ENCODE measurements at places on chromosomes 2 and 18.

DNA sequence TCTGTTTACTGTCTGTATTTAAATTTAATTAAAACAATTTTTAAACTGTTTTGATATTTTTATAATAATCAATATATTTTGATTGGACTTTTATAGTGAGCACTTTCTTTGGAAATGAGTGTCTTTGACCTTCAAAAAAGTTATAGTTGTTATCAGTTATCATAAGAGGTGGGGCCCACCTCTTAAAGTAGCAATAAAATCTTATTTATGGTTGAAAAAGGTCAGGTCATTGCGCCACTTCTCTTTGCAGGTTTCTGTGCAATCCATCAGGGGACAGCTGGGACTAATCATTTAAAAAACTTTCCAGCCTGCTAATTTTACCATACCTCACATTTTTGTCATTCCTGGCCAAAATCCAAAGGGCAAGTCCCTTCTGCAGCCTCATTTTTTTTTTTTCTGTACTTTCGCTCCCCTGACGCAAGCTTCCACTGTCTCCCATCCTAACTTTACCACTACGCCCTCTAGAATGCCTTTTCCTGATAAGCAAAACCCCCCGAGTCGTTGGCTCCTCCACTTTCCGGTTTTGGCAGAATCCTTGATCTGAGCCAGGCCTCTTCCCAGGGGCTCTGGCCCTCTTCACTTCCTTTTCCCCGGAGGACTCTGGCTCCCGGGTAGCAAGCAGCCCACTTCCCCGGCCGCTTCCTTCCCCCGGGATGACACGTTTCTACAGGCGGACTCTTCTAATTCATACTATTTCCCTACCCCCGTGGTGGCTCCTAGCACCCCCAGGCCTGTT, 1.1 kb upstream of the SEH1L start:
- peak; percentile 3 for DNase-seq

- DNase-seq: no peak
These were observed 26.9 kb downstream of the EFEMP1 start for GRCh38 chr2:55896633-55897032.

GRCh38 chr2:233686928-233687327, 5.2 kb downstream of the UGT1A7 start:
- no peak for DNase-seq

DNA sequence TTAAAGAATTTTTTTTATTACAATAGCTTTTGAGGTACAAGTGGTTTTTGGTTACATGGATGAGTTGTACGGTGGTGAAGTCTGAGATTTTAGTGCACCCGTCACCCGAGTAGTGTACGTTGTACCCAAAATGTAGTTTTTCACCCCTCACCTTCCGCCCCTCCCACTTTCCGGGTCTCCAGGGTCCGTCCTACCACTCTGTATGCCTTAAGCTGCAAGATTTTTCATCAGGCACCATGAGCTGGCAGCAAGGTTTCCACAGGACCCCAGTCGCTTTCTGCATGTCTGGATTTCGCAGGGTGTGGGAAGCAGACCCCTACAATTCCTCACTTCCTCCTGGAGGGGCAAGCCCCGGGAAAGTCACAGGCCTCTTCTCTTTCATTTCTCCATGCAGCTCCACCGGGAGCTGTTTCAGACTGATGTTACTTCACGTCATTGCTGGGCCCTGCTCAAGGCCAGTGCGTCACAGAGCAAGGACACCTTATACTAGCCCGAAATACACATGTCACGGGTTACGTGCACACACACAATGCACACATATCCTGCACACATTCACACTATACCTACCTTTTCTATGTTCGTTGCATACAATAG, 179.1 kb downstream of the ZFP36L2 start:
- DNase-seq: no peak

- no peak for DNase-seq
These were observed 291.4 kb upstream of the POU3F3 start for GRCh38 chr2:104562537-104562936.

- DNase-seq: no peak
These were observed 497.2 kb upstream of the PIK3C3 start for GRCh38 chr18:41457765-41458326.

DNA sequence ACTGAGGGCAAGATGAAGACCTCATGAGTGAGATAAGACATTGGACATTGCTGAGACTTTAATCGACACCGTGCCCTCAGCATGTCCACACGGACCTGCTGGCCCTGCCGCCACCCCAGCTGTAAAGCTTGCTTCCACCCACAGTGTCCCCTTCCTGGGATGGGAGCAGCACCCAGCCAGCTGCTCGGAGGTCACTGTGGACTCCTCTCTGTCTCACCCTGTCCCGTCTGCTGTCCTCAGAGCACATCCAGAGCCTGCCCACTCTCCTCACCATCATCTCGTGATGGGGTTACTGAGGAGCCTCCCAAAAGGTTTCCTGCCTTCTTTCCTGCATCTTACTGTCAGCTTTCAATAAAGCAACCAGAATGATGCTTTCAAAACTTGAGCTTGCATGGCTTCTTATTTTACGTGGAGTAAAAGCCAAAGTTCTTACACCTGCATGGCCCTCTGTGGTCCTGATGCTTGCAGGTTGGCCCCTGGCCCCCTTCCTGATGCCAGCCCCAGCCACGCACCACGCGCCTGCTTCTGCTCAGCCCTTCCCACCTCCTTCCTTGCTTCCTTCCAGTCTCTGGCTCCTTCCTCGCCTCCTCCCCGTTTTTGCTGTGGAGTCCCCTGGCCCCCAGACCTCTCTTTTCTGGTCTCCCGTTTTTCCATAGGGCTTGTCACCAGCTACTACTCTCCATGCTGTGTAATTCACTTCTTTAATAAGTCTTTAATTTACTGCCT, 67.0 kb downstream of the DGKD start:
- DNase-seq: no peak

DNA sequence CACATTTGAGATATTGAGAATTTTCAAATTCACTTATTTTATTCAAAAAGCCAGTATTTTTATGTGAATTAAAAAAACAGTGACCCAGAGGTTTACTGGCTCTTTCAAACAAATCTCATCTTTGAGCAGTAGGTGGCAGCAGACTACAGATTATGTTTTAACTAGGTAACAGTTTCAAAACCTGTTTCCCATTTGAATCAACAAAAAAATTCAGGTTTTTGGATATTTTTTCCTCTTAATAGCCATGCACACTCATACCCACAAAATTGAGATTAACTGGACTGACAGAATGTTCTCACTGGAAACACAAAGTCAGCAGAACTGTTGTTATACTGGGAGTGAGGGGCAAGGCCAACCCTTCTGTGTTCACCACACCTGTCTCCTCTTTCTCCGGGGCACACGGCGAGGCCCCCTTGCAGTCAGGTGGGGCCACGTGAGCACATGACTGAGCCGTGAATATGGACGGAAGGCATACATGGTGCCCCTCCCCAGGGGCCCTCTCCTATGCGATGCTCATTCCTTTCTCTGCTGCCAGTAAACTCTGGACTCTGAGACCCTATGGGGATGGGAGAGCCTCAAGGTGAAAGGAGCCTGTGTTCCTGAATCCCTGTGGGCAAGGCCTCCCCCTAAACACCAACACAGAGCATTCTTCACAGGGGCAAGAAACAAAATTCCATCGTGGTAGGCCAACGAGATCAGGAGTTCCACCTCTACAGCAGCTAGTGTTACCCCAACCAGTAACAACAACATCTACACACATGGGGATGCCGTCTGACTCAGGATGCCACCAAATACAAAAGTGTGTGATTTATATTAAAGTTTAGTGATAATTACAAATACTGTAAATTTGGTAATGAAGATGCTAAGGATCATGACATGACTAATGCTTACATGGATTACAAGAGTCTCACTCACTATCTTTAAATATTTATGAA, 80.4 kb downstream of the LPIN2 start:
- DNase-seq: no peak

DNA sequence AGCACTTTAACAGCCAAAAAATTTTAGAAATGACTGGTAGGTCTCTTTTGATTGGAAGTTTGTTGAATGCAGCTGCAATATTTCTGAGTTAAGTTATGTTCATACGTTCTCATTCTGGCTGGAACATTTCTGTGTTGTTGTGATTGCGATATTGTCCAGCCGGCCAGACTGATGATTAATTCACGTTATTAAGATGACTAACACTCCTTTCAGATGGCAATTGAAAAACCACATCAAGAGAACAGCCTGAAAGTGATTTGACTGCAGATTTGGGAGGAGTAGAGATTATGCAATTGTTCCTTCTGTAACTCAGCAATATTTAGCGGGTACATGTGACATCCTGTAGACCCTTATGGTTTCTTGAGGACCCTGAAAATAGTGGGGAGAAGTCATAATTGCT, 133.7 kb downstream of the FBXO15 start:
- no peak for DNase-seq

- no peak for DNase-seq
These were observed 6.9 kb downstream of the ABCG5 start for GRCh38 chr2:43831543-43832294.

DNA sequence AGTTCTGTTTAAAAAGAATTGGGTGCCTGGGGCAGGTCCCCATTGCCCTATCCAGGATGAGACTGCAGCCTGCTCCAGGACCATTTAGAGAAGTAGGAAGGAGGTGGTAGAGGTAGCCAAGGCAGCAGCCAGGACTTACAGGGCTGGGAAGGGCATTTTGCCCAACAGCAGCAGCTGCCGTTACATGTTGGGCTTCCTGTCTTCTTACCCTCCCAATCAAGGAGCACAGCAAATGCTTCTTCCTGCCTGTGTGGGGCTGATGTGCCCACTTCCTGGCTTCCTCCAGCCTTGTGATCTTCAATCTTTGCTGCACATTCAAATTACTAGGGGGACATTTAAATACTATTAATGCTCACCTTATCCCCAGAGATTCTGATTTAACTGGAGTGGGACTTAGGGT, 112.0 kb downstream of the QPCT start:
- DNase-seq: no peak

GRCh38 chr2:18930971-18931370, 341.6 kb upstream of the NT5C1B start:
- DNase-seq: no peak

- DNase-seq: no peak
These were observed 60.0 kb downstream of the RNF144A start for GRCh38 chr2:6977113-6977741.

DNA sequence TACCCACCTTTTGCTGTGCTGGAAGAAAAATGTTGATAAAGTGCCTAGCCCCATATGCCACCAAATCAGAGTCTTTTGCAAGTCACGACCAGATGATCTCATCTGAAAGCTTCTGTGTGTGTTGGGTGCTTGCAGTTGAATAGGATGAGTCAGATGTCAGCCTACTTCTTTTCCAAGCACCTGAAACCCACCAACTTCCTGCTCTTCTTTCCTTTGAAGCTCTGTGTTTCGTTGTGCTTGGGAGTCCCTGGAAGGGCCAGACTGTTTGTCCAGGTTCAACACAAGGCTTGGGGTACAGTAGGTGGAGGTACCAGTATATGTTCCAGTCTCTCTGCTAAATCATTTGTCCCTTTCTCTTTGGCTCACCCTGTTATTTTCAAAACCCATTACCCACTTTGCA, 36.8 kb upstream of the LCLAT1 start:
- no peak for DNase-seq

- DNase-seq: no peak
These were observed 79.9 kb downstream of the EPAS1 start for GRCh38 chr2:46377101-46377581.

GRCh38 chr18:8163286-8163959, 445.8 kb upstream of the RAB12 start:
- no peak for DNase-seq

DNA sequence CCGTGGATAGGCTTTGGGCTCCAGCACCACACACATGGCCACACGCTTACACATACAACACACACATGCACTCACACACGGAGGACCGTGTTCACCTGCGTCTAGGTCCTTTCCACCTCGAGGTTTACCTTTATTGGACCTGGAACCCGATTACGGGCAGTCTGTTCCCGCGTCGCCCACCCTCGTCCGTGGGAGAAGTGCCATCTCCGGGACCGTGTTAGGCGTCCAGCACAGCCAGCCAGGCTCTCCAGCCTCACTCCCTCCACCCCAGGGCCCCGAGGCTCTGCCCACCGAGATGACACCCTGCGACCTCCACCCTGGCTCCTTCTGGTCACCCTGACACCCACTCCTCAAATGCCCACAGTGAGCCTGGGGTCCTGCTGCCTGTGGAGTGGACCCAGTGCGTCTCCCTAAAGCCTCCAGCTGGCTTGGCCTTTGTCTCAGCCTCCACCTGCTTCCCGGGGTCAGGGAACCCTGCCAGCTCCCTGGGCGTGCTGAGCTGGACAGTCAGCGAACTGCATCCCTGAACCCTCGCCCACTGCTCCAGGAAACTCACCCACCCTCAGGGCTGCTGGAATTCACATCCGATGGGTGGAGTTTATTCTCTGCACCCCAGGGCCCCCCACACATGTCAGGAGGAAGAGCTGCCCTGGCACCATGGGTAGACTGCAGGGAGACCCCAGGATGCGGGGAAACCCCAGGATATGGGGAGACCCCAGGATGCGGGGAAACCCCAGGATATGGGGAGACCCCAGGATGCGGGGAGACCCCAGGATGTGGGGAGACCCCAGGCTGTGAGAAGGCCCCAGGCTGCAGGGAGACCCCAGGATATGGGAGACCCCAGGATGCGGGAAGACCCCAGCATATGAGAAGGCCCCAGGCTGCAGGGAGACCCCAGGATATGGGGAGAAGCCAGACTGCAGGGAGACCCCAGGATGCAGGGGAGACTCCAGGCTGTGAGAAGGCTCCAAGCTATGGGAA, 33.0 kb downstream of the ADI1 start:
- DNase-seq: no peak

DNA sequence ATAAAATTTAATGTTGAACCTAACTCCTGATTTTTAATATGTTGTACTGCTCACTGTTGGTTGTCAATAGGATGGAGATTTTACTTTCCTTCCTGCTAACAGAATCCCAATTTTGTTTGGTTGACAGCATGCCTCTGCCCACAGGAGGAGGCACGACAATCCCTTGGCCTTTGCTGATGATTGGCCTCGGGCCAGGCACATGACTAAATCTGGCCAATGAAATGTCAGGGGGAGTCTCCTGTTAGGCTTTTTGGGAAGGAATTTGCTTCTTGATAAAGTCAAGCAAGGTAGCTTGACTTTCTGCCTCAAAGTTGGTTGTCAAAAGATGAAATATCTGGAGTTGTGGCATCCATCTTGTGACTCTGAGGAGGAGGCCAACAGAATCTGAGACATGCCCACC, 6.8 kb upstream of the TGFA start:
- no peak for DNase-seq

- no peak for DNase-seq
These were observed 27.2 kb upstream of the SATB2 start for GRCh38 chr2:199484927-199485326.

GRCh38 chr2:84749442-84749841, 131.4 kb downstream of the TRABD2A start:
- no peak for DNase-seq

Data from stimulated activated CD4-positive, alpha-beta T cell treated with anti-CD3 and anti-CD28 coated beads, Interleukin-1b, Interleukin-23, amount 100 ng/mL, for 24 hours (primary cell).